Activated naive CD4-positive, alpha-beta T cell (primary cell): ENCODE measurements at places on chromosomes 11 and 22.

DNA sequence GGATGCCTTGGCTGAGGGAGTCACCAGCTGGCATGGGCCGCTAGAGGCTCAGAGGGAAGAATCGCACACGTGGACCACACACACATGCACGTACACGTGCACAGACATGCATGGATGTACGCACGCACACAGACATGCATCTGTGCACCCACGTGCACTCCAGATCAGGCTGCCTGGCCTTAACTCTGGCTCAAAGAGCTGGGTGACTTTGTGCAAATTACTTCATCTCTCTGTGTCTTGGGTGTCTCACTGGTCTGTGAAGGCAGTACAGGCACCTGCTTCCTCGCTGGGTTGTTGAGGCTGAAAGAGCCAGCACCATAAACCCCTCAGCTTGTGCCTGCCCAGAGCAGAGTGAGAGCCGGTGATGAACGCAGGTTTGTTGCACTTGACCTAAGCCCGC, 28.7 kb downstream of the TMPRSS6 start:
- DNase-seq = no peak

DNA sequence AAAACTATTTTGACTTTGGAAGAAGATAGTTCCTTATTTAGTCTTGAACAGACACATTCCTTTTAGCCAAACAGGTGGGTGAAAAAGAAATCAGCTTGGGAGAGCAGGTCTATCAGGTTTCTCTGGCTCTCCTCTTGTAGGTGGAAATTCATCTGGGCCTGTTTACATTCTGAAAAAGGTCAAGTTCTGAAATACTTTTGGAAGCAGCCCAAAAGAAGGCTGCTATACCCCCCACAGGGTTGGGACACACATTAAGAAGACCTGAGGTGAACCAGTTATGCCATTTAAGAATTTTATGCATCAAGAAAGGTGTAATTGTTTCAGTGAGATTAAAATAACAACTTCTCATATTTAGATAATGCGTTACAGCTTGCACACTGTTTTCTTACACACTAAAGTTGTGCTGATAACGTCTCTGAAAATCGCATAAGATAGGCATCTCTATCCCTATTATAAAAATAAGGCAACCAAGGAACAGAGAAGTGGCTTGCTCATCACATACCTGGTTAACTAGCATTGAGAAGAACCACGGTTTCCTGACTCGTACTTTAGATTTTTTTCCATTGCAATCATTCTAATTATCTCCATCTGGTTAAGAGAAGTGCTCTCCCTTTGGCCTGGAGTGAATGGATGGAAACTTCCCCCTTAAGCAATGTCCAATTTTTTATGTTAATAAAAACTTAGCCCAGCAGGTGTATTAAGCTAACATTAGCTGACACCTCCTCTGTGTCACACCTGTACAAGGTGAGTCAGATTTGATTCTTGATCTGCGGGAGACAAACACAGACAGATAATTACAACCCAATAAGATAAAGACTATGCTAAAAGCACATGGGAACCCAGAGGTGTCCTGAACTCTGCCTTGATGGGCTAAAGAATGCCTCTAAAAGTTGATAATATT, 60.5 kb upstream of the UCP3 start:
- no peak for DNase-seq

DNA sequence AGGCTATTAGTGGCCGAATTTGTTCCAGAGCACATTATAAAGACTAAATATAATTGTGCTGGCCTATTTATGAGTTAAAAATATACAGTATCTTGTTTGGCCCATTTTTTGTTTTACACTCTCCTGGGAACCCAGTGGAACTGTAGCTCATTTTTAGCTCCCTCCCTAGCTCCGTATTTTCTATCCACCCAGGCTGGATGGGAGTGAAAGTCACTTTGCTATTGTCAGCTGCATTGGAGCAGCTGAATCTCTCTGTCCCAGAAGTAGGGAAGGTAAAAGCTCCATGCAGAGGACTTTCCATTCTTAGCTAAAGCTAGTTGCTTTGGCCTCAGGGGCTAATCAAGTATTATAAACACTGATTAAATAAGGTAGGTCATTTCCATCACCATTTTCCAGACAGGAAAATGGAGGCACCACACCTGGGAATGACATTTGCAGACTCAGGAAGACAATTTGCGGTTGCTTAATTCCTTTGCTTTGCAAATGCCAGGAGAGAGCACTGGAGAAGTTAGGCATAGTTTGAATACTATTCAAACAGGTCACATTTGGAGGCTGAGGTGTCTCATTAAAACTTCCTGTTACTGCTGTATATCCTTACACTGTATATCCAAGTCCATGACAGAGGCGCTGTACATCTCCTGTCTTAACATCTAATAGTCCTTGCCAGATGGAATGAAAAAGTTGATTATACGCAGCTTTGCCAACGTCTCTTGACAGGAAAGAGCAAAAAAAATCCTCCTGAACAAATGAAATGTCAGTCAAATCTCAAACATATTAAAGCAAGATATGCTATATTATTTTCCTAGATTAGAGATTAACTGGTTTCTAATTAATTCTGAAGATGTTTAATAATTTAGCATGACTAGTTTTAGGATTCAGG, 338.1 kb upstream of the KIRREL3 start:
- no peak for DNase-seq

GRCh38 chr11:66881451-66881835, 24.6 kb downstream of the LRFN4 start:
- no peak for DNase-seq

- DNase-seq = no peak
Observed at GRCh38 chr22:43079742-43080141, 9.4 kb downstream of the TTLL1 start.

- DNase-seq = no peak
Observed at GRCh38 chr11:126529037-126529436, 173.6 kb downstream of the ST3GAL4 start.

- no peak for DNase-seq
Observed at GRCh38 chr11:34192481-34193401, 87.3 kb downstream of the NAT10 start.

GRCh38 chr11:17551347-17552040, 4.4 kb downstream of the OTOG start:
- DNase-seq = no peak

GRCh38 chr11:96341211-96342013, 1.6 kb downstream of the MAML2 start:
- DNase-seq = peak; percentile 21

DNA sequence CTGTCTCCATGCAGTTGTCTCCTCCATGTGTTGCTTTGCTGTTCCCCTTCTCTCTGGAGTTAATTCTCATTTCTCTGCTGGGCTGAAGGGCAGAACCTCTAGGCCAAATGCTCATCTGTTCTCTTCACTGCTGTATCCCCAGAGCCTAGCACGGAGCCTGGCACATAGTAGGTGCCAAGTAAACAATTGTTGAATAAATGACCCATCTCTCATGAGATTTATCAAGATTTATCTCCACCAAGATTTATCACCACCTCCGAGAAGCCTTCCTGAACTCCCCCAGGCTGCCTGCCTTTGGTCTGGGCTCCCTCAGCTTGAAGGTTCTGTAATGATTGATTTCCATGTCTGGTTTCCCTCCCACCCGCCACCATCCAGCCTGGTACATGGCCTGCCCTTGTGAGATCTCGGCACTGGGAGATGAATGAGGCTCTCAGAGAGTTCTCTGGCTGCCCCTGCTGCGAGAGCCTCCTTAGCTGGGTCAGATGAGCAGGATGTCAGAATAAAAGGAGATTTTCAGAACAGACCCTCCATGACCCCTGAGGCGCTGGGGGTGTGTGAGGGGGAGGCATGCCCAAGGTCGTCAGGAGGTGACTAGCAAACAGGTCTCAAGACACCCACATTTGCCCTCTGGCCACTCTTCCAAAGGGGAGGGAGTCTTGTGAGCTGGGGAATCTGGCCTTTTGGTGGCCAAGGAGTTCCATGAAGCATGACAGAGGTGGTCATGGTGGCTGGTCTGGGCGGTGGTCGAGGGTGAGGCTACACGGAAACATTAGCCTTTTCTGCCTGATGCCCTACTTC, 2.4 kb upstream of the GDPD5 start:
- no peak for DNase-seq

- DNase-seq = no peak
Observed at GRCh38 chr22:45620706-45621105, 50.9 kb upstream of the ATXN10 start.

DNA sequence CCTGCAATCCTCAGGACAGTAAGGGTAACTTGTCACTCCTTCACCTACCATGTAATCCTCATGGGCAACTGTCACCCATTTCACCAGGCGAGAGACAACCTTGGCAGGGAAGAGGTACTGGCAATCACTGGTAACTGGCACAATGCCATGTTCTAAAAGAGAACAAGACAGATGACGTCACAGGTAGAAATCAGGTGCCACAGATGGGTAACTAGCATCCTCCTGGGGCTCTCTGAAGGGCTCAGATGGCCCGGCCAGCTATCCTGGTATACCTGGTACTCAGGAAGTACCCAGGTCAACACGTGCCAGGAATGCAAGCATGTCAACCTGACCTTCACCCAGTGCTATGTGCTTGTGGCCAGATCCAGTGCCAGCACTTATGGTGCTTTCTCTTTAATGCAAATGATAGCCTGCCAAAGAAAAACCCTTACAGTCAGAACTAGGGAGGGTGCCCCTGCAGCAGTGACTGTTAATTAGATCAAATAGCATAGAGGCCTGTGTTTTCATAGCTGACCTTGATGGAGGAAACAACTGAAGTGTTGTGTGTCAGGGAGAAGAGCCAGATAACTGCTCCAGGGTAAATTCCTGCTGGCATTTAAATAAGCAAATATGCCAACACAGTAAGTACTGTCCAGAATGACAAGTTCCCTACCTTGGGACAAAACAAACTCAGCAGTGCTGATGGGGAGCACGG, 36.2 kb downstream of the THOC5 start:
- DNase-seq = no peak

GRCh38 chr11:35632301-35632700, 14.0 kb downstream of the FJX1 start:
- DNase-seq = no peak

DNA sequence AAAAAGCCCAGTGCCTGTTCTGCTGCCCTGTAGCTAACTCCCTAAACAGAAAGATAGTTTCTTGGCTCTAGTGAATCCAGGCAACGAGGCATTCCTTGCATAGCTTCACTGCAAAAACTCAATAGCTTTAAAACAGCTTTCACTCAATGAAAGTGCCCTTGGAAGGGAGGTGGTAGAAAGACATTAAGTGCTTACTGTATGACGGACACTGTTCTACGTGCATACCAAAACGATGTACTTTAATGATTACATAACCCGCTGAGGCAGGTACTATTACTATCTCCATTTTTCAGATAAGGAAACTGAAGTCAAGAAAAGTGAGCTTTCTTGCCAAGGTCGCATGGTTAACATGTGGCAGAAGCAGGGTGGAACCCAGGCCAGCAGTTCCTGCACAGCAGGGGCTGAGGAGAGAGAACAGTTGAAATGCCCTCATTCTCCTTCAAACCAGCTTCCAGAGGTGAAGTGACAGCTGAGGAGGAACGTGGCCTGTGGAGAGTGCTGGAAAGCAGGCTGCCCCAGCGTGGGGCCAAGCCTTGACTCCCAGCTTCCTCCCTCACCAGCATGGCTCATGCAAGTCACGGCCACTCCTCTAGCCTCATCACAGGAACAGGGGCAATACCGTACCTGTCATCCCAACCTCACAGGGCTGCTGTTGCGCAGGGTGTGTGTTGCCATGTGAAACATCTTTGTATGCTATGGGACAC, 227.5 kb upstream of the NARS2 start:
- DNase-seq = no peak

- DNase-seq = no peak
Observed at GRCh38 chr11:3623121-3623520, 18.7 kb downstream of the ART5 start.

DNA sequence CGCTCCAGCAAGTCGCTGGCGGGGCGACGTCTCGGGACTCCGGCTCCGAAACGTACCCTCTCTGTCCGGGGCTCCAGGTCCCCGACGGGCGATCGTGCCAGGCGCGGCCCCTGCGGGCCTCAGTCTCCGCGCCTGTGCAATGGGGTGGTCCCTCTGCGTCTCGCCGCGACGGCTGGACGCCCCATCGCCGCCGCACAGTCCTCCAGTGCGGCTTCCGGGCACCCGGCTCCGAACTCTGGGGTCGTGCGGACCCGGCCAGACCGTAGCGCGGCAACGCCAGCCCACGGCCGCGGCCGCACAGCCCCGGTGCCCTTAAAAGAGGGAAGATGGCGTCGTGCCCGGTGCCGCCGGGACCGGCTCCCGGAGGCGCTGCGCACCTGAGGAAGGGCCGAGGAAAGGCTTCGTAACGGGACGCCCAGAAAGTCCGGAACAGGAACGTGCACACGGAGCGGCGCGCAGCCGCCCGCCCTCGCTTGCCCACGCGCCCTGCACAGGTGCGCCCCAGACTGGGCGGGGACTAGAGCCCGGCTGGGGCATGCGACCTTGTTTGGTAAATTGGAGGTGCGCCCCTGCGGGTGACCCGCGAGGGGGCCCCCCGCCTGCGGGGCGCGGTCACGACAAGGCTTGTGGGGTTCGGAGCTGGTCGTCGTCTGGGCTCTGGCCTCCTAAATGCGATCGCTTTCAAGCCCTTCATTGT, 525 bp downstream of the BIK start:
- DNase-seq = no peak

DNA sequence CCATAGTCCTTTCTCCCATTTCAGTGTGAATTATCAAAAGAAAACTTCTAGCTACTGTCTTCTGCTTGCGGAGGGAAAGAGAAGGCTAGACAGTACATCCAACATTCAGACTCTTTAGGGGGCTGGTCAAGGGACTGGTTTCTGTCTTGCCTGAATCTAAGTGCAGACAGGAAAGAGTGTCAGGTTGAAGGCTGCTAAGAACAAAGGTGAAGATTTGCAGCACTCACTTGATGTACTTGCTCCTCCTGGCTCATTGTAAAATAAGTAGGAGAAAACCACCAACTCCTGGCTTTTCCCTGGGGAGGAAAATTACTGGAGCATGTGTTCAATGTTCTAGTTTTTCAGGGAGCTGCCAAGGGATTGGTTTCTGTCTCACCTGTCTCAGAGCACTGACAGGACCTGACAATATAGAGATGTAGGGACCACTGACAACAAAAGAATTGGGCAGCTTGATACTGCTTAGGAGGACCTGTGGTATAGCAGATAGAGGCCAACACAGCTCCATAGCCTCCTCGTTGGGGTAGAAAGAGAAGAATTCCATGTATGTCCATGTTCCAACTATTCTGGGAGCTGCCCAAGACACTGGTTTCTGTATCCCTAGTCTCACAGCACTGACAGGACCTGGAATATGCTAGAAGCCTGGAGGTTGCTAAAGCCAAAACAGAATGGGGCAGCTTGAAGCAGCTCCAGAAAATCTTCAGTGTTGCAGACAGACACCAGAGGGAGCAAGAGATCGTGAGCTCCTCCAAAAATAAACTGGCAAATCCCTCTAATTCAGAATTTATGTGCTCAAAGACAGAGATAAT, 39.7 kb upstream of the MMP12 start:
- no peak for DNase-seq

DNA sequence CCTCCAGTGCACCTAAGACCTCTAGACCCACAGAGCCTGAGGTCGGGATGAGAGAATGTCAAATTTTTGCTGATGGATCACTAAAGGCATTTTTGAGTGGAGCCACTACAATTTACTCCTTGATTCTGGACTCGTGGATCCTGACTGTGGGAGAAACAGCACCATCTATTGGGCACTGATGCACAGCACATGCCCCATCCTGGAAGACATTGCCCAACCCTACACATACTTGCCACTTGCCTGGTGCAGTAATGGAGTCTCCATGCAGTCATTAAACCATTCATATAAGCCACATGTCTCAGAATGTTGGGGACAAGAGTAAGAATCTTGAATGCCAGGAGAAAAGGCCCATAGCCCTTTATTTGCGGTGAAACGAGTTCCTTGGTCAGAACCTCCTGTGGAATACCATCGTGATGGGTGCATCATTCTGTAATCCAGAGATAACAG, 103.9 kb downstream of the GGTLC2 start:
- no peak for DNase-seq

- DNase-seq = no peak
Observed at GRCh38 chr11:124625504-124626168, 3.0 kb downstream of the TBRG1 start.

GRCh38 chr22:24427500-24428164, at the start of gene ADORA2A:
Gene ADORA2A (plus strand): TSS chr22:24427599. CDS start chr22:24433405, 5,806 bp downstream.
- peak; percentile 21 for DNase-seq
